ENCODE measurements at places on chromosomes 5 and 9.

GRCh38 chr5:45098483-45098882, 289.7 kb downstream of the MRPS30 start:
- no peak for DNase-seq

DNA sequence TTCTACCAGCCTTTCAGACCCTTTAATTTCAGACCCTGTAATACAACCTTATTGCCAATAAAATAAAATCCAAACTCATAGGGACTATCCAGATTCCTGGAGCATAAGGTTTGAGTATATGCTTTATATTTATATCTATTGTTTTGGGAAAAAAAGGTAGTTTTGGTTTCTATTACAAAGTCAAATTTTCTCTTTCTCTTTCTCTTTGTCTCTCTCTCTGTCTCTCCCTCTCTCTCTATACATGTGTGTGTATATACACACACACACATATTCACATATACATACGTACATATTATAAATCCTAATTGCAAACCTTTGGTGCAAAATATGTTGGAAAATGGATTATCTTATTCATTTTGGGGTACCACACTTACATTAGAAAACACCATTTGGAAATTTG, 39.0 kb downstream of the TMEM232 start:
- no peak for DNase-seq

- no peak for DNase-seq
These were observed 26.9 kb upstream of the LNPEP start for GRCh38 chr5:96909003-96909402.

DNA sequence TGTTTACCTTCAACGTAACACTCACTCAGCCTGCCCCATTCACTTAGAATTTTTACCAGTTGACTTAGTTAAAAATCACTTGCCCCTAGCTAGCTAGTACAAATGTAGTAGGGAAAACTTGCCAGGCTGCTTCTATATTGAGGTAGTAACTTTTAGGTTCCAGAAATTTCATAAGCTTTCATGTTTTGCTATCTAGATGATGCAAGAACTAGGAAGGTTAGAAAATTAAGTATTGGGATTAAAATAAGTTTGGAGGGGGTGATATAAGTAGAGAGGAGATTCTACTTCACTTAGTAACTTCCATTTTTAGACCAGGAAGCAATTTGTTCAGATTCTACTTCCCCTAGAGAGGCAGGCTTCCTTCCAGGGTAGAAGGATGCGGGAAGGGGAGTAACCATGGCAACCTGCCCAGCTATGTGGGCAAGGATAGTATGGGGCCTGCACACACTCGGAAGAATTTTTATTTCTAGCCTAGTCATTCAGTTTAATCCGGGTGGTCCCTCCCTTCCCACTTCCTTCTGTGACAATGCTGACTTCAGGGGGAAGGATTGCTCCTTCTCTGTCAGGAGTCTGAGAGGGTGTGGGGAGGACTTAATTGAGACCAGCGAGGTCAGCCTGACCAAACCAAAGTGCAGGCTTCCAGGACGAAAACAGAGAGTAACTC, 4.2 kb downstream of the DAB2 start:
- DNase-seq: no peak

- no peak for DNase-seq
These were observed 36.7 kb upstream of the F2R start for GRCh38 chr5:76679231-76679630.

DNA sequence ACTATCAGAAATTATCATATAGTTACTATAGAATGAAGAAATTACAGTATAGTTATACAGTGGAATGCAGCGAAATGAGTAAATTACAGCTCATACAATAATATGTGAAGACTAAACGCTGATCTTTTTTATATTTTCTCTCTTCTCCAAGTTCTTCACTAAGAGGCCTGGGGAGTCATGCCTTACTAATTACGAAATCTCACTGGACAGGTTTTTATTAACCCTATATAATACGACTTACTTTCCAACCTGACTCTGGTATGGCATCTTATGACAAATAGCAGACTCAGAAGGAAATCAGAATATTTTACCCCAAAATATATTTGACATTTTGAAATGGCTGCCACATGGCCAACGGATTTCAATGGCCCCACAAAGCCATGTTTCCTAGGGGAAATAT, 9.1 kb downstream of the CARNMT1 start:
- no peak for DNase-seq

Data from COR-L47 (cell line).